Naive B cell (primary cell): ENCODE measurements at places on chromosomes 11 and 22. TPM values are rescaled to one million over a fixed set of nuclear protein-coding genes. Genes with fewer than 3 reads are reported as not detected.

Gene APOL5
- polyA plus RNA-seq: not detected

Gene C11orf24
- polyA plus RNA-seq: 67.0 TPM

Gene GGT5
- not detected for polyA plus RNA-seq

DNA sequence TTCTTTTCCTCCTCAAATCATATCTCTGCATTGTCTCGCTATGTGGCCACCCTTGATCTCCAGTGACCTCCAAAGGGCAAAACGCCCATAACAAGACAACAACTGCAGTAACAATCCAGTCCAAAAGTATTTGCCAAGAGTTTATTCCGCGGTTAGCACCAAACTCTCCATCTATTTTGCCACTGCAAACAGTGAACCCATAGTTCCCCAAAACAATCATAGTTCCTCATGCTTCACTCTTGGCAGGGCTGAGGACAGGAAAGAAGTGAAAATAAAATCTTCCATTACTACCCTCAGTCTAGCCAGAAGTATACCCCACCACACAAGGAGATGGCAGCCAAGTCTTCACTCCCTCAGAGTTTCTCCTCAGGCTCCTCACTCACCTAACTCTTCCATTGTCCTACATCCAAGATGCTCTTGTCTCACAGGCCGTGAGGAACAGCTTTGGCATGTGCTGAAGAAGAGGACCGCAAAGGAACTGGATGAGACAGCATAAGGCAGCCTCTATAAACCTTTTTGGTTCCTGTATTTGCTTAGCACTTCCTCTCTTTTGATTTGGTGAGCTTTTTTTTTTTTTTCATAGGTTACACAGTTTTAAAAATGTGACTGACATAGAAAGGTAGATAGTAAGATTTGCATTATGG is at the start of gene LPXN:
LPXN (minus strand) TSS at position 480 of the 644 bp plus-strand sequence; CDS start at position 396, 84 bp downstream.
- DNase-seq: peak; percentile 85

DNA sequence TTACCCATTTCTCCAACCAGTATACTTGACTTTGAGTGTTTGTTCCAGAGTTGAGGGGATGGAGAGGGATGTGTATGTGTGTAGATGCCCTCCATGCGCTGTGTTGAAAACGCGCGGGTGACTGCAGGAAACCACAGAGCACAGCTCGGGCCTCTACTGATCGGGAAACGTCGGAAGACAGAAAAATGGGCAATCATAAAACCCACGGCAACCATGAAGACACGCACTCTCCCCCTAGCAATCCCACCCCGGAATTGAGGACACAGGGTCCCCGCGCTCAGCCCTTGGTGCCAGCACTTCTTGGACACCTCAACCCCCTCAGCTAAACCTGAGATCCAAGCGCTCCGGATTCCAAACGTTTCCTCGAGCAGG is 251 bp upstream of the UQCC3 start:
- no peak for DNase-seq

DNA sequence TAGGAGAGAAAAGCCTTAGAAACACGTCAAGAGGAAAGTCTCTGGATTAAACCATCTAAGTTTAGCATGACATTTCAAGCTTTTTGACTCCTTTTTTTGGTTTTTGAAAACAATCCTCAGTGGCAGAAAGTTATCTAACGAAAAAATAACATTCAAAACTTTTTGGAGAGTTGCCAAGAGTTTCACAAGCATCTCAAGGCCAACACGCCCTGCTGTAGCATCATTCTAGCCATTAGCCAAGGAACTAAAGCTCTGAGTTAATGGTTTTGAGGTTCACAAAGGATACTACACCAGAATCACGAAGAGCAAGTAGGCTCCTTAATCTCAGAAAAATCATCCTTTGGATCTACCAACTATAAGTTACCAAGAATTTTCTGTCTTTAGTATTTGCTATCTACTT is 94.8 kb downstream of the PICALM start:
- no peak for DNase-seq

- DNase-seq: no peak
Observed at GRCh38 chr11:72616655-72617054, 57.6 kb downstream of the PDE2A start.

- no peak for DNase-seq
Observed at GRCh38 chr11:100752371-100753171, 65.5 kb downstream of the ARHGAP42 start.

Gene CRYBB2
- not detected for polyA plus RNA-seq

DNA sequence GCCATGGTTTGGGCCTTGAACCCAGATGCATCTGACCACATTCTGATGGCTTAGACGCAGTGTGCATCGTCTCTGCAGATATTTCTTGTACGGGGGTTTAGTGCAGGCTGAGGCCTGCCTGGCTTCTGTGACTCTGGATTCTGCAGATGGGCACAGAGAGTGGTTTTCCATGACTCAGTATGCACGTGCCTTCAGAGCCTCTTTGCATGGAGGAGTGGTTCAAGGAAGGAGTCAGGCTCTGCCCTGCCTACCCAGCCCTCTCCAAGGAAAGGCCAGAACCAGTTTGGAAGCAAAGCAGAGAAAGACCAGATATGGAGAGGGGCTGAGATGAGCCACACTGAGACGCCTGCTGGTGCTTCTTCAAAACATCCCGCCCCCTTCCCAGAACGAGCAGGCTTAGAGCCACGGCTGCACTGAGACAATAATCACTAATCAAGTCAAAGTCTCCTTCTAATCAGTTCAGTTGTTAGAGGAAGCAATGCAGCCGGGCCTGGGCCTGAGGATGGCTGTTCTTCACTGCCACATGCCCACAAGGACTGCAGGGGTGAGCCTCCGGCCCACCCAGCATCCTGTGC is 308.9 kb downstream of the NXPE2 start:
- no peak for DNase-seq

Gene ARL14EP
- polyA plus RNA-seq: 98.2 TPM

- no peak for DNase-seq
Observed at GRCh38 chr11:33358150-33358831, 101.1 kb downstream of the HIPK3 start.

DNA sequence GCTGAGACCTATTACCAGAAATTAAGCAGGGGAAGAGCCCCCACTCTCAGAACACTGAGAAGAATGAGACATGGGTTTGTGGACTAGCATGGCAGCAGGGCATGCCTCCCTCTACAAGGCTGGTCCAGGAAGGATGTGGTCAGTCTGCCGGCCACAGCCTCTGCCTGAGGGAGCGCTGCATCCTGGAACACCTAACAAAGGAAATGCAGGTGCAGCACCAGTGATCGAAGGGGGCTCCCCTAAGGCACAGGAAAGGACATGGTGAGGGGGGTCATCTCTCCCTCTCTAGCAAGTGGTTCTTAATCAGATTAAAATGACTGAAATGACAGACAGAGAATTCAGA is 40.6 kb upstream of the ARL14EP start:
- DNase-seq: no peak

Gene GGTLC2
- polyA plus RNA-seq: not detected

Gene ARHGAP8
- polyA plus RNA-seq: not detected

DNA sequence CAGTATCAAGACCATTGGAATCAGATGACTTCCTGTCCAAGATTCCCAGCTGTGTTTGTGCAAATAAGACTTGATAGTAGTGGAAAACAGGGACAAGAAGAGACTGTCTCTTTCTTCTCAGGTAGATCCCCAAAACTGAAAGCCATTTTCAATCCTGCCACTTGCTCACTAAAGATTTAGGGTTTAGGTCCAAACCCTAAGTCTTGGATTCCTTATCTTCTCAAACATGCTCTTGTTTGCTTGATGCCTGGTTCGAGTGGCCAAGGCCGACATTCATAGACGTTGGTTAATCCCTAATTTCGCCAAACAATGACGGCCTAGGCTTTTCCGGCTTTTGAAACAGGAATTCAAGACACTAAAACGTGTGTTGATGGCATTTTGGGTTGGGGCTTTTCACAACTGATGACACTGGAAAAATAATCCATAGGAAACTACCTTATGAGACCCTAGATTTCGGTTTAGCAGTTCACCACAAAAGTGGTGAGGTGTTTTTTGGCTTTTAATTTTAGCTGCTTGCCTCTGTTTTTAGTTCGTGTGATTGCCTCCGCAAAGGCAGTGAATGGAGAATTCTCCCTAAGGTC is 1.0 kb upstream of the GTPBP1 start:
- DNase-seq: no peak

DNA sequence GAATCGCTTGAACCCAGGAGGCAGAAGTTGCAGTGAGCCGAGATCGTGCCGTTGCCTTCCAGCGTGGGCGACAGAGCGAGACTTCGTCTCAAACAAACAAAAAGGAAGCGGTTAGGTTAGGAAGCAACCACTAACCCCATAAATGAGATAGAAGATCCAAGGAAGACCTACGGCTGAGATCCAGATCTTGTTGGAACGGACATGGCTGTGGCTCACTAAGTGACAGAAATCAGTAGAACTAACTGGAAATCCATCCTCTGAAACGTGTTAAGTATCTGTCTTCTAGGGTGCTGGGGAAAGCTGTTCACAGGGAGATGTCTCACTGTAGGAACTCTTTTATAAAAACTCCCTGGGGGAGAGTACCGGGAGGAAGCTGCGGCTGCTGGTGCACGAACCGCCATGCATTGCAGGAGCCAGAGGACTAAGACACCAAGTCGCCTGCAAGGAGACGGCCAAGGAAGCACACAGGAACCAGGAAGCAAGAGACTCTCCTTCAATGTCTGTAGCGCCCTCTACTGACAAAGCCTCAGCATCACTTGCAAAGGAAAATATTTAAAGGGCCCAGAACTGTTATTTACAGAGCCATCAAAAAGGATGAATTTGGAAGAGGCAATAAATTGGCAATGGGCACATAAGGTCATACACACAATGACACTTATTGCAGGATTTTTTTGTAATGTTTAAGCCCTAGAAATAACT is 16.9 kb upstream of the SPTY2D1 start:
- DNase-seq: no peak

- DNase-seq: no peak
Observed at GRCh38 chr22:43437871-43438475, 26.2 kb downstream of the MPPED1 start.

DNA sequence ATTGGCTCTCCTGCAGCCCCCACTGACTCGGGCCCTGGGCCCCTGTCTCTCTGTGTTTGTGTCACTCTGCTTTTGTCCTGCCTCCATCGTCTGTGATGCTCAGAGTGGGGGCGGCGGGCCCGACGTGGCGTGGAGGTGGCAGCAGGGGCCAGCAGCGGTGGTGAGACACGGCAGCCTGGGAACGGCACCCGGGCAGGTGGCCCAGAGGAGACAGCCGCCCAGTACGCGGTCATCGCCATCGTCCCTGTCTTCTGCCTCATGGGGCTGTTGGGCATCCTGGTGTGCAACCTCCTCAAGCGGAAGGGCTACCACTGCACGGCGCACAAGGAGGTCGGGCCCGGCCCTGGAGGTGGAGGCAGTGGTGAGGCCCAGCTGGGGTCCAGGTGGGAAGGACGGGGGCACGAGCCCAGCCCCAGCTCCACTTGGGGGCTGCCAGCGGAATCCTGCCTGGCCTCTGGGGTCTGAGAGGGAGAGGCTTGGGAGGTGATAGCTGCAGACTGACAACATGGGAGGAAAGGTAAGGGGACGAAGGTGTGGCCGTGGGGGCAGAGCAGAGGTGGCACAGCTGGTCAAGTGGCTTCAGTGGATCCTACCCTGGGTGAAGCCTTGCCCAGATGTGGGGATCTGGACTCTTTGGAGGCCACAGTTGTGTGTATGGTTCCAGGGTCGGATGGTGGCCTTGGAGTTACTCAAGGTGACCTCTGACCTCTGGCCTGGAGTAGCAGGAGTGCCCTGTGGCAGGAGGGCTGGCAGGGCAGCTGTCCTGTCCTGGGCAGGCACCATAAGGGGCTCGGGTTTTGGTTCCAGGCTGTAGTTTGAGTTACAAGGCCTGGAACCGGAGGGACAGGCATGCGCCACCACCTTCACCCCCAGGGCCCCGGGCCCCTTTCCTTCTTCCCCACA is 16.2 kb downstream of the RELT start:
- no peak for DNase-seq

GRCh38 chr11:107598225-107599139 is 7.5 kb downstream of the ELMOD1 start:
- DNase-seq: no peak

Gene CLNS1A
- polyA plus RNA-seq: 156 TPM

DNA sequence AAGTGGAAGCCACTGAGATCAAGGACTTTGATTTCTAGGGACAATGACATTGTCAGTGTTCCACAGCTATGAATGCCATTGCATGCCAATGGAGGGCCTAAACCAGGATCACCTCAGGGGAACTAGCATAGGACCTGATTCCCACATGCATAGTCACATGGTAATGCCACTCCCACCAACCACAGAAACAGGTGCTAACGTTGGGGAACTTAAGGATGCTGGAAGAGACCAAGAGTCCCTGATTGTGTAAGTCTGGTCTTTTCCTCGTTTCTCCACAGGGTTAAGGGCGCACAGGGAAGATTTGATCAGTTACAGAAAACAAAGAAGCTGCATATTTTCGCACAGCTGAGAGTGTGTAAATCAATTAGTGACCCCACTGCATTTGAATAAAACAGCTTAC is 59.4 kb upstream of the CD44 start:
- no peak for DNase-seq

Gene TMEM86A
- 0.60 TPM for polyA plus RNA-seq

DNA sequence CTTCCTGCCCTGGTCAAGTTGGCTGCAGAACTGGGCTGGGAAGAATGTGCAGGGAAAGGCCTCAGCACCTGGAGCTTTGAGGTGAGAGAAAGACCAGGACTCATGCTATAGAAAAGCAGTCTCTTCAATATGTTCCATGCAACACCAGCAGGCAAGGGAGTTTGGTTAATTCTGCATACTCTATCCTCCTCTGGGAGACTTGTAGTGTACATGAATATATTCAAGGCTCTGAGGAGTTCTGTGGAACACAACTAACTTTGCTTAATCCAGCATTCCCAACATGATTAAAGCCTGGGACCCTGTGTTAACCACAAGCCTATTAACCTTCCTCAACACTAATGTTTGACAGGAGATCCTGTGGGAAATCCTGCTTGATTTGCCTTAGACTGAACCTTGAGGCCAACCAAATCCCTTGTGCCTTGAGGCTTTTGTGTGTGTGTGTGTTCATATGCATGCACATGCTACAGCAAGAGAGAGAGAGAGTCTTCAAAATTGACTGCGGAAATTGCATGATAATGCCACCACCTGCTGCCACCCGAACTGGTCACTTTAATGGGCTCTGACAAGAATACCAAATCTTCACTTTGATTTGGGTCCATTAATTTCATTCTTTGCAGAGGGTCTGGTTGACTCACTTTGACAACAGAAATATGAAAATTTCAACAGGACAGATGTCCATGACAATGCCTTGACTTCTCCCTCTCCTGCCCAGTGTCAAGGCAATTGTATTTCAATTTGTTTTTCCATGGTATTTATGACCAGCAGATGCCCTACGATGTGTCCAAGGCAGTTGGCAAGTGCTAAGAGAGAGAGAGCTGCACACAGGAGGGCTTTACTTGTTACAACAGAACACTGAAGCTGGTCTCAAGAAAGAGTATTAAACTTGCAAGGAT is 238.2 kb upstream of the ZBED5 start:
- DNase-seq: no peak
